ENCODE measurements at places on chromosomes 12 and 14. TPM values are rescaled to one million over a fixed set of nuclear protein-coding genes. Genes with fewer than 3 reads are reported as not detected.

GRCh38 chr12:2891240-2892053 is 756 bp downstream of the TULP3 start:
- DNase-seq: peak; percentile 89

DNA sequence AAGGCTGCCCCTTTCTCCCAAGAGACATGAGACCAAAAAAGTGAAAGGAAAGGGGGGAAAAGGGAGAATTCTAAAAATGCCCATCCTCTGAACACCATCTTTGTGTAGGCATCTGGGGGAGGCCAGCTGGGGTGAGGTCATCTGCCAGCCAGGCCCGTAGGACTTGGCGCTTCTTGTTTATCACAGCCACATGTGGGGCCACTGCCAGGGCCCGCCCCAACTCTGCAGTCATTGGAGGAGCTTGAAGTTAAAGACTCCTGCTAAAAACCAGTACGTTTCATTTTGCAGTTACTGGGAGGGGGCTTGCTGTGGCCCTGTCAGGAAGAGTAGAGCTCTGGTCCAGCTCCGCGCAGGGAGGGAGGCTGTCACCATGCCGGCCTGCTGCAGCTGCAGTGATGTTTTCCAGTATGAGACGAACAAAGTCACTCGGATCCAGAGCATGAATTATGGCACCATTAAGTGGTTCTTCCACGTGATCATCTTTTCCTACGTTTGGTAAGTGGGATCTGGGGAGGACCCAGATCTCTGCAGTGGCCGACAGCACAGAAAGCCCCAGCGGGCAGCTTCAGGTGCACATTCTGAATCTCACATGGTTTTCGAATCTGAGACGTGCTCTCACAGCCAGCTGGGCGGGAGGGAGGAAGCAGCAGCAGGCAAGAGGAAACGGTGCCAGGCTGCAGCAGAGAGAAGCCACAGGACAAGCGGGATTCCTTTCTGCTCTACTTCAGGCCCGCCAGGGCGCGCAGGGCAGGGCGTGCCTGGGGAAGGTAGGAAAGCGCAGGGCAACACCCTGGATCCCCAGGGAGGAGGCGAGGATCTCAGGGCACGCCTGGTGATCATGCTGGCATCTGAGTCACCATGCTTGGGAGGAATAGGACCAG is at the start of gene P2RX7:
Gene P2RX7, plus strand, starts transcription at position 276 of the 881 bp plus-strand sequence. Its CDS starts 95 bp downstream, at position 371.
- DNase-seq: peak; percentile 96

- DNase-seq: no peak
These were observed 19.7 kb downstream of the EML1 start for GRCh38 chr14:99812892-99813291.

DNA sequence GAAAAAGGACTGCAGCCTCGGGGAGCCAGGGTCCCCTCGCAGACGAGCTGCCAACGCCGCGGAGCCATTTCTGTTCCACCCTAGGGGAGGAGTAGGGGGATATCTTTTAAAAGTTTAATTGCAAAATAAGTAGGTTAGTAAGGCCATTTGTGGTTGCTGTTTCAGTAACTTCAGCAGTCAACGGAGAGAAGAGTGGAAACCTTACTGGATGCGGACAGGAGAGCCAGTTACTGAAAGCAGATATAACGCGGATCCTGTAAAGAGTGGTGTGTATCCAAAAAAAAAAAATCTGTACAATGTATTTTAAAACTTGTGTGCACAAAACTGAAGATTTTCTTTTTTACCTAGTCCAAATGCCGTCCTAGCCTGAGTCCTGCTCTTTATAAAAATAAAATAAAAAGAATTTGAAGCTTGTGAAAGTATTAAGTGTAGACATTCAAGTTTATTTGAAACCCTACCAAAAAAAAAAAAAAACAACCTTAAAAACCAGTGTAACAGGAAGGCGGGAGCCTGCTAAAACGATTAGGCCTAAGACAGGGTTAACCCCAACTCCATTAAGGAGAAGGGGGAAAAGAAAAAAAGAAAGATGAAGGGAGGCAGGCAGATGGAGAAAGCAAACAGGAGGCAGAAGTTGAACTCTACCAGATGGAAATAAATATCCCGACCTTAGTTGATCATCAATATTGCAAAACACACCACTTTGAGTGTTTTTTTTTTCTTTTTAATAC is 1.0 kb upstream of the BTG1 start:
- no peak for DNase-seq

DNA sequence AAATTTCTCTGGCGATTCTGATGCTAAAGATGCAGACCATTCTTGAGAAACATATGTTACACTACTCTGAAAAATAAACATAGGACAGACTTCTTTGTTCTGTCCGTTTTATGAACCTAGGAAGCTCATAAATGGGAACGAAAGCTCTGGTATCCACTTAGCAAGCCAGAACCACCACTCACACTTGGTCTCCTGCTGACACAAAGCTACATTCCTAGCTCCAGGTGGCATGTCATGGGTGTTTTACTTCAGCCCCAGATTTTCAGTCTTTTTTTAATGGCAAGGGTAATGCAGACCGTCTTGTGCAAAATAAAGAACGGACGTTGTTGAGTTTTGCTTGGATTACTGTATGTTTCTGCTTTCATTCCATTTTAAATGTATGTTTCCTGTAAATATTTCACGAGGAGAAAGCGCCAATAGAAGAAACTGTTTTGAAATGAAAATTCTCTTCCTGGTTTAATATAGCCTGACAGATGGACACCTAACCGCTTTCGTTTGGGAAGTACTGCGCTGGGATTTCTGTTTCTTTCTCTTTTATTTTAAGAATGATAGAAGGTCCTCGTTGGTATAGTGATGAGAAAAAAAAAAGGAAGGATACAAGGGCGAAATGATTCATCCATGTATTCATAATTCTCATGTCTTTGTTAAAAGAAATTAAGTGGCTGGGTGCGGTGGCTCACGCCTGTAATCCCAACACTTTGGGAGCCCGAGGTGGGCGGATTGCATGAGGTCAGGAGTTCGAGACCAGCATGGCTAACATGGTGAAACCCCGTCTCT is 871 bp upstream of the COQ5 start:
- DNase-seq: no peak

DNA sequence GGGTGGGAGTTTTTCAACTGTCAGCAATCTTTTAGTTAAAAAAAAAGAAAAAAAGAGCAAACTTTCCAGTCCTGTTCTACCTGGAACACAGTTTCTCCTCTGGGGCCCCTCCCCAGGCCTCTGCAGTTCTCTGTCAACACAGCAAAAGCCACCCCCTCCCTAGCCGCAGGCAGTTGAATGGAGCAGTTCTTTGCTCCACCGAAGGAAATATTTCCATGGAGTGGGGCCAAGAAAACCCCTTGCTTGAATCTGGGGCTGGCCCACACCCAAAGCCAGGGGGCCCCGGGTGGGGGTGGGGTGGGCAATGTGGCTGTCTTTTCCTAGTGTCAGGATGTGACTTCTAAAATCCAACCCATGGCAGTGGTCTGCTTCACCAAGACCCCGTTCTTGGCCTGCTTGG is 5.0 kb upstream of the MEG3 start:
- no peak for DNase-seq

GRCh38 chr12:130433834-130434233 is 96.1 kb downstream of the PIWIL1 start:
- DNase-seq: no peak

GRCh38 chr12:87585882-87586557 is 443.2 kb downstream of the C12orf50 start:
- DNase-seq: no peak

DNA sequence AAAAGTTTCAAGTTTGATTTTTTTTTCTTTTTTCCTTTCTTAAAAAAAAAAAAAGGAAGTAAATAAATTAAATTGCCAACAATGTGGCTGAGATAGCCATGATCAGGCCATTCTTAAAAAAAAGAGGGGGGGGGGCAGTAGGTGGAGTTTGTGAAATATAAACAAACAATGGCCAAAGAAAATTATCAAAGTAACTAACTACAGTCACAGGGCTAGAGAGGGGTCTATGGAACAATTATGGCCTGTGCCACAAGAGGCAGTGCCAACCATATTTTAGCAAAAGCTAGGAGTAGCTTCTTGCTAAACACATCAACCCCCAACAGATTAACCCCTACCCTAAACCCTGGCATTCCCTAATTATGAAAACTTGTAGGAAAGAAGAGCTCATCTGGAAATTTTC is 16.2 kb upstream of the SMARCC2 start:
- DNase-seq: no peak

DNA sequence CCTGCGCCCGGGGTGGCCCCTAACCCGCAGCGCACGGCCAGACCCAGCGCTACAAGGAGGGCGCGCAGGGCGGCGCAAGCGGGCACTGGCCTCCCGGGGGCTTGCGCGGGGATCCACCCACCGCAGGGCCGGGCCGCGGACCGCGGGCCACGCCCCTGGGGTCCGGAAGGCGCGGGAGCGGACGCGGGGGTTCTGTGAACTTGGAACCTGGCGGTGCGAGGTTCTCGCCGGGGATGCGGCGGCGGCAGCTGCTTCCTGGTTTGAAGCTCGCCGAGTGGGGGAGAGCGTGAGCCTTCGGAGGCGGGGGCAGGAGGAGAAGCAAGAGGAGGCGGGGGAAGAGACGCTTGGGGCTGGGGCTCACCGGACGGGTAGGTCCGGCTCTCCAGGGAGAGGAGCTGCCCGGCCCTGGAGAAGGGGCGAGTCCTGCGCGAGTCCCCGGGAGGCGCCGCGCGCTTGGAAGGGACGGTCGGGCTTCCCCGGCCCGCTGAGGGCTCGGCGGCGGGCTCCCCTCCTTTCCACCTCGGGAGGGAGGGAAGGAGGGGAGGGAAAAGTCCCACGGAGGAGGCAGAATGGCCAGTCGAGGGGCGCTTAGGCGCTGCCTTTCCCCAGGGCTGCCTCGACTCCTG is at the start of gene PRKCH:
Gene PRKCH, plus strand, starts transcription at position 195 of the 626 bp plus-strand sequence. CDS start 523 bp downstream, outside the sequence.
- DNase-seq: peak; percentile 96

DNA sequence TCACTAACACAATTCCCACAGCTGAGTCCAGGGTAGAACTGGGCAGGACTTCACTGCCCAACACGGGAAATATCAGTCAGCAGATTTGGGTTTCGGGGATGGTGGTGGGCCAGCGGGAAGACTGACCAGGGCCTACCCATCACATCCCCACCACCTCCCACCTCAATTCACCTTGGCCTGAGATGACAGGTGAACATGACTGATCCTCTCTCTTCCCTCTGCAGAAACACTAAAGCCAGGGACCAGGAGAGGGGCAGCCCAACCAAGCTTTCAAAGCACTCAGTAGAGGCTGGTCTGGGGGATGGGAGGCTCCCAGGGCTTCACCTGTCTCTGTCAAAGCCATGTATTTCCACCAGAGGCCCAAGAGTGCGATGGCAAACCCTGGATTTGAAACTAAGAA is 2.3 kb downstream of the SERPINA5 start:
- peak; percentile 65 for DNase-seq

DNA sequence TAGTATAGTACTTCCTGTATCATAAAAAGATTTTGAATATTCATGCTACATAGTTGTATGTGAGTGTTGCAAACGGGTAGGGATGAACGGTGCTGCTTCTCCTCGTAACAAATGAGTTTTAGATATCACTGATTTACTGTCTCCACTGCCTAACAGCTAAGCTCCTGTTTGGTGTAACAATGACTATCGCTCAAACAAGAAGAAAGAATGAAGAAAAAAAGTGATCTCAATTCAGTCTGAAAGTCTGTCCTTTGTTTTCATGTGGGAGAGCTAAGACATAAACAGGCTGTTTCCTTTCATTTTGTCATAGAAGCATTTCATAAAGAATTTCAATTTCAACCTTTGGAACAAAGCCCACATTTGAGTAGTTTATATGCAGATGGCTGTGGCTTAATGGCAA is 26.1 kb upstream of the RTRAF start:
- no peak for DNase-seq

DNA sequence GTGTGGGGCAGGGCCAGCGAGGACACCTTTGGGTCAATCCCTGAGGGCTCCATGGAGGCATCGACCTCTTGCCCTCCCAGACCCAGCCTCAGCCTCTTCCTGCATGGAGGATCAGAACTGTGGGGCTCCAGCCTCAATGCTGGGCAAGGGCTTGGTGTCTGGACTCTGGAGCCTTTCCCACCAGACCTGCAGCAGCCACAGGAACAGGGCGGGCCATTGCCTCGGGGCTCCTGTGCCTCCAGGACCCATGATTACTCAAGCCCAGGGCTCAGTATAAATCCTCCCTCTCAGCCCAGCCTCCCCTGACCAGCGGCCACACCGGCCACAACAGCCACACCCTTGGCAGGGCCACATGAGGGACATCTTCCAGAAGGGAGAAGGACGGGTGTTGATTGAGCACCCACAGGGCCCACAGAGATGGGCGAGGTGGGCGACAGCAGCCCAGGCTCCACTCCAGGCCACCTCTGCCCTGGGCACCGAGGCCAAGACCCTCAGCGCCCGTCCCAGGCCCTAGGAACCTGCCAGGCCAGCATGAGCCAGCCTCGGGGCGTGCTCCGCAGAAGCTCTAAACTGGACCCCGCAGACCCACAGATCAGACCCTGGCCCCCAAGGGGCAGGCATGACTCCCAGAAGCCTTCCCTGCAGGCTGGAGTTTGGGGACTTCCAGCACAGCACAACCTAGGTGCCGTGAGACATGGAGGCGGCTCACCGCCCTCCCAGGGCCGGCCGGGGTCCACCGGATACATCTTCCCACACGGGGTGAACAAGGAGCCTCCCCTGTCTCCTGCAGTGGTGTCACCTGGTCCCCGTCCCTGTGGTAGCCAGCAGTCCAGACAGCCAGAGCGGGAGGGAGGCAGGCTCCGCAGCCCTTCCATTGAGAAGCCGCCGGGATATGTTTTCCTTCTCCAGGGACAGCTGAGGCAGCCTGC is 25.1 kb downstream of the NCOR2 start:
- DNase-seq: no peak

DNA sequence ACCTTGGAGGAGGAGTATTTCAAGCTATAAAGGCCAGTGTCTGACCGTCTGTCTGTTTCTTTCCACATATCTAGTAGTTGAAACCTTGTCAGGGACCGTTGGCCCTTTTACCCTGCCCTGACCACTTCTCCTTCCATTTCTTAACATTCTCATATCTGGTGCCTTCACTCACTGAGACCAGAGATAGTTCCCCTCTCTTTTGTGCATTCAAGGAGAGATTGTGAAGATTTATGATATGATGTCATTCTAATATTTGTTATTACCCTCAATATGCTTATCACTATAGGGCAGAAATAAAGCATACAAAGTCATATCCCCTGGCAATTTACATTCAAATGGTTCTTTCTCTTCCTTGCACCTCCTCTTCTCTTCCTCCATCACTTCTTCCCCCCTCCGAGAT is 83.3 kb downstream of the PLXNC1 start:
- DNase-seq: no peak

DNA sequence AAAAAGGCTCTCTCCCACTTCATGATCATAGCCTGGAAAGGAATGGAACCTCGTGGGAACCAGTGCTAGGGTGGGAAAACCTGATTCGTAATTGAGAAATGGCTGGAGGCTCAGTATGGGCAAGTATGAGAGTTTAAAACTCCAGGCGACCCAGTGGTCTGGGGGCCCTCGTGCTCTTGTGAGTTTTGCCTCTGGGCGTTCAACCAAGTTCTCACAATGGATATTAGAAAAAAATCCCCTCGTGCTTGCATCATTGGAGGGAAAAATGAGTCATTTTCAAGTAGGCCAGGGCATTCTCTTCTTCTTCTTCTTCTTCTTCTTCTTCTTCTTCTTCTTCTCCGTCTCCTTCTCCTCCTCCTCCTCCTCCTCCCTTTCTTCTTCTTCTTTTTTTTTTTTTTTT is 39.0 kb downstream of the GPR68 start:
- DNase-seq: no peak

The CLEC4C gene
- not detected for total RNA-seq

The ADCY4 gene
- 6.7 TPM for total RNA-seq

The EID3 gene
- 3.2 TPM for total RNA-seq

The CD163L1 gene
- 0.17 TPM for total RNA-seq

The METTL25 gene
- total RNA-seq: 14.9 TPM

The TAS2R9 gene
- total RNA-seq: not detected
